Cardiac ventricle fibroblast (primary cell): ENCODE measurements at places on chromosomes 7 and 10. TPM values are rescaled to one million over a fixed set of nuclear protein-coding genes. Genes with fewer than 3 reads are reported as not detected.

Gene KLF14
- total RNA-seq: not detected in 2 replicates

Gene CLCN1
- total RNA-seq: not detected in 2 replicates

Gene INA
- total RNA-seq: 0.12 and 0.59 TPM in 2 replicates

Gene OPALIN
- total RNA-seq: not detected in 2 replicates

Gene ERCC6
- total RNA-seq: 18.2 and 18.3 TPM in 2 replicates

Gene STOX1
- 0.50 and 0.64 TPM in 2 replicates for total RNA-seq

Gene RBP4
- total RNA-seq: 5.8 and 6.4 TPM in 2 replicates
